ENCODE measurements at places on chromosomes 1 and 21. TPM values are rescaled to one million over a fixed set of nuclear protein-coding genes. Genes with fewer than 3 reads are reported as not detected.

Gene FMOD
- not detected for total RNA-seq

Gene HES5
- not detected for total RNA-seq

Gene ZFP69
- total RNA-seq: 2.2 TPM

Gene HSD11B1
- 0.39 TPM for total RNA-seq

Gene WDR47
- 16.1 TPM for total RNA-seq

Gene NBPF9
- total RNA-seq: 50.7 TPM

Gene ATP1A2
- total RNA-seq: 0.07 TPM

Gene TSPAN1
- total RNA-seq: 41.7 TPM

Gene THEMIS2
- 1.5 TPM for total RNA-seq

Gene BSND
- not detected for total RNA-seq

Gene HRNR
- not detected for total RNA-seq

Gene LCE1F
- not detected for total RNA-seq

Gene AIM2
- not detected for total RNA-seq

Gene RHCE
- total RNA-seq: 0.61 TPM

Gene TNFSF4
- total RNA-seq: 0.23 TPM

Gene EFNA3
- 1.7 TPM for total RNA-seq

Gene FGR
- not detected for total RNA-seq

Gene WDR26
- 156 TPM for total RNA-seq

Gene ALX3
- total RNA-seq: not detected

Gene ALDH4A1
- total RNA-seq: 6.3 TPM

Gene DMRTA2
- total RNA-seq: not detected

Gene SPRR3
- not detected for total RNA-seq

Gene DNASE2B
- not detected for total RNA-seq

Gene NBPF4
- total RNA-seq: not detected

Gene SLC35F3
- total RNA-seq: 3.3 TPM

Gene C8B
- total RNA-seq: not detected

Gene TRIM63
- total RNA-seq: not detected

Gene BEND5
- total RNA-seq: not detected

Gene TNFRSF8
- not detected for total RNA-seq

Gene TRPM2
- 11.0 TPM for total RNA-seq

Gene FOXD2
- total RNA-seq: 0.44 TPM

Gene MRPL9
- 145 TPM for total RNA-seq

Gene ITGB2
- total RNA-seq: 24.8 TPM

Gene SPATA17
- total RNA-seq: 4.5 TPM

Gene KNCN
- total RNA-seq: not detected

Gene THEM5
- total RNA-seq: not detected

Data from MCF 10A (cell line).